T-helper 2 cell treated with Interferon-gamma antibody and Interleukin-4, amounts not matched to agents 5 μg/mL and 100 μg/mL, for 36 hours (primary cell): ENCODE measurements at places on chromosomes 1 and 21.

GRCh38 chr21:31364253-31364945, 20.3 kb upstream of the TIAM1 start:
- DNase-seq: no peak

GRCh38 chr1:198290089-198290683, 133.4 kb downstream of the NEK7 start:
- DNase-seq: no peak

DNA sequence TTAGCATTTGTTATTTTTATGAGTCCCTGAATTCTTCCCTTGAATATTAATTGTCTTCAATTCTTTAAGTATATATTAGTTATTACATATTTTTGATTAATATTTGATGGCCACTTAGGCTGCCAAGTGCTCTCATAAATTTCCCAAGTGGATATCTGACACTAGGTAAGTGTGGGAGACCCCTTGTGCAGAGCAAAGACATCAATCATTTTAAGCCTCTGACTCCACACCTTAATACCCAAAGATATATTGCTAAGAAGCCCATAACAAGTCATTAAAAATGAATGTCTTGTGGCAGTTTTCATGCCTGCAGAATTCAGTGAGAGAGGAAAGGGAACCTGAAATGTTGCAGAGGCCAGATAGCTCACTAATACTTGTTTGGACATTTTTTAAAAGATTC, 58.4 kb upstream of the PROX1 start:
- DNase-seq: no peak

DNA sequence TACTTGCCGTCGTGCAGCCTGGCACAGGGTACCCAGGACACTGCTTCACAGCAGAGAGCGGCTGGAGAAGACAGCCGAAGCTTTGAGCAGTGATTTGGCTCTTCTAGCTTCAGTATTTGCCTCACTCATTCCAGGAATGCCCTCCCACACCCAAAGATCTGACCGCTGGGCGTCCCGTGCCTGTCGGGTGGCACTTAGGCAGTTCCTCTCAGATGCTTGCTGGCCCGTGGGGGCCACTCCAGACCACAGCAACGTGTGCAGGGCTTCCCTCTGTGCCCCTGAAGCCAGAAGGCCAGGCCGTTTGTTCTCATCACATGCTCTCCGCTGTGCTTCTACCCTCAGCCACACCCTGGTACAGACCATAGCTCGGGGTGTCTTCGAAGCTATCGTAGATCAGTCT, 17.0 kb downstream of the RRP1B start:
- DNase-seq: no peak

- no peak for DNase-seq
Observed at GRCh38 chr1:57132993-57133622, 167.3 kb upstream of the C8B start.

GRCh38 chr1:32947669-32948389, 16.8 kb downstream of the RNF19B start:
- DNase-seq: no peak

DNA sequence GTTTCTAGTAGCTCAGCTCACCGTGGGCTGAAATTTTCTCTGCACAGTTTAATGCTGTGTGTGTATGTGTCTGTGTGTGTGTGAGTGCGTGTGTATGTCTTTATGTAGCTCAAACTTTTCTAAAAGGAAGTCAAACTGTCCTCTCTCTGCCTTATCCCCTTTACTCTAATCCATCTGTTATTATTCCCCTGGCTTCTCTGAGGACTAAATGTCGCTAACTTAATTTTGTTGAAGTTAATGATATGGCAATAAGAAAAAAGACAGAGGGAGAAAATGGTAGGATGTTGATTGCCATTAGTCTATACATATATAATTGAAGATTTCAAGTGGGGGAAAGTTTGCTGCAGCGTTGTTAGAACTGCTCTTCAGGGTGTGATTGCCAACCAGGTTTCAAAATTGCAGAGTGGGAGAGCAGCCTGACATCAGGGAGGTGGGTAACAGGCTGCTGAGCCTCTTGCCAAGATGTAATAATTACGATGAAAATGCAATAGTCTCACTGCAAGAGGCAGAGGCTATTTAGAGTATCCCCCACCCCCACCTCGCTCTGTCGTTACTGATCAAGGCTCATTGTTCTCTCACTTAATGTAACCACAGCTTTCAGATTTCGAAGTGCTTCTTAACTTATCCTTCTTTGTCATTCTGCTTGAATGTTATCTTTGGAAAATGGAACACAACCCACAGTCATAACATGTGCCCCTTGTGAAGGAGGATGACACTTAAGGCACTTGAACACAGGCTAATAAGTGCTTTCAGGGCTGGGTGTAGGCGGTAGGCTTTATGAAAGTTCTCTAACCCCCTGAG, 559.0 kb upstream of the PLXNA2 start:
- no peak for DNase-seq

DNA sequence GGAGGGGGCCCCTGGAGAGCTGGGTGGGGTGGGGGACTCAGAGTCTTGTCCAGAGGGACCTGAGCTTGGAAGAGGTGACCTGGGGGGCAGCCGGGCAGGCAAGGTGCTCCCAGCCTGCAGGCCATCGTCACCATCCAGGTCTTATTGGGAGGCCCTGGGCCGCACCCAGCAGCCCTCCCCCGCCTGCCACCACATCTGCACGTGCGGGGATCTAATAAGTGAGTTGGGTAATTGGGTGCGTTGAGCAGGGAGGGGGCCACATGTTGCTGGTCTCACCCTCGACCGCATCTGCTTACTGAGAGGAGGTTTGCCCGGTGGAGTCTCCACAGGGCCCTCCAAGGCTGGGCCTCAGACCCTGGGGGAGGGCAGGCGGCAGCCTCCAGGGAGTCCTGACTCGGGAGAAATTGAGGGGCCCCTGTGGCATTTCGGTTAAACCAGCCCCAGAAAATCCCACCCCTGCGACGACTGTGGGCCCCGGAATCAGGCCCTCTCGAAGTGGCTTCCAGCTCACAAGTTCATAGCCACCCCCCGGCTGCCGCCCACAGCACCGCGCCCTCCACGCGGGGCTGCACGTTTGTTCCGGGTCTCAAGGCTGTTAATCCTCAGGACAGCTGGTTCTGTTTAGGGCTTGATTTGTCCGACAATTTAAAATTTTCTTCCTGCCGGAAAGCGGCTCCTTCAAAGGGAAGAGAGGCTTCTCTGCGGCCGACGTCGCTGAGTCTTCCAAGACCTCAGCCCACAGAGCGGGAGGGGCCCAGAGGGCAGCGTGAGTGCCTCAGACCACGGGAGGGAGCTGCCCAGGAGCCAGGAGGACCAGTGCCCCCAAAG, 14.7 kb upstream of the COL6A2 start:
- DNase-seq: no peak

DNA sequence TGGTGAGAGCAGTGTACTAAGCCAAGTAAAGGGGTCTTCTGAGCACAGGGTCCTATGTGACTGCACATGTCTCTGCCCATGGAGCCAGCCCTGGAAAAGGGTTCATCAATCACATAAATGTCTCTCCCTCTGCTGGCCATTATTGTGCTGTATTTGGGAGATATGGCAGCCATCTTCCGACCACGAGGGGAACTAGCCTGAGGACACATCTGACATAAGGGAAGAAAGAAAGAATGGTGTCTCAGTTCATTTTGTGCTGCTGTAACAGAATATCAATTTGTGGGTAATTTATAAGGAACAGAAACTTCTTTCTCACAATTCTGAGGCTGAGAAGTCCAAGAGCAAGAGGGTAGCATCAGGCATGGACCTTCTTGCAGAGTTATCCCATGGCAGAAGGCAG, 55.1 kb upstream of the GJA5 start:
- DNase-seq: no peak

GRCh38 chr1:24387636-24388175, 25.9 kb downstream of the STPG1 start:
- DNase-seq: no peak

DNA sequence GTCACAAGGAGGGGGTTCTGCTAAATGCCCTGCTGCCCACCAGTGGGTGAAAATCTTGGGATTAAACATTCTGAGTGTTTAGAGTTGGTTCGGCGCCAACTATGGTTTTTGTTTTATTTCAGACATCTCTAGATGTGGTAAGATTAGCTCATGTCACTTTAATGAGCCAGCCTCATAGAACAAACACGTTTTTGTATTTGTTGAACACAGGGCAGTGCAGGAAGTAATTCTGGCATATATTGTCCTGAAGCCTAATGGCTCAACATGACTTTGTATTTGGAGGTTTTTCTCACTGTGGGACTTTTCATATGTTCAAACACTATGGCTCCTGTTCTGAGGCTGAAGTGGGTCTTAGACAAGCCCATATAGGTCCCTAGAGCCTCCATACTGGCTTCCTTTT, 107.8 kb downstream of the NGF start:
- no peak for DNase-seq

DNA sequence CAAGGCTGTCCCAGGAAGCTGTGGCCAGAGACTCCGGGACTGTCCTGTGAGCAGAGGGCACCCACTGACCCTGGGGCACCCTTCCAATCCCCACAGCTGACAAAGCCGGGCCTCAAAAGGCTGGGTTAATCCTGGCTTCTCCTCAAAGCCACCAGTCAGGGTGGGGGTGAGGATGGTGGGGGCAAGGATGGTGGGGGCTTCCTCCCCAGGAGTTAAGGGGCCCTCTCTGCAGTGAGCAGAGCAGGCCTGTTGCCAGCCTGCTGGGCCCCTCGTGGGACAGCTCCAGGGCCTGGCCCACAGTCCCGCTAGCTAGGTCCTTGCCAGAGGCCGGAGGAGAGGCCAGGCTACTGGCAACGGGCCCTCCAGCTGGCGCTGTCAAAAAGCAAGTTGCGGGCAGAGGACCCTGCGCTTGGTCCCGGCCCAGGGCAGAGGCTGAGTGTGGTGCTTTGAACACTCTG, 37.9 kb upstream of the CCDC27 start:
- DNase-seq: no peak

DNA sequence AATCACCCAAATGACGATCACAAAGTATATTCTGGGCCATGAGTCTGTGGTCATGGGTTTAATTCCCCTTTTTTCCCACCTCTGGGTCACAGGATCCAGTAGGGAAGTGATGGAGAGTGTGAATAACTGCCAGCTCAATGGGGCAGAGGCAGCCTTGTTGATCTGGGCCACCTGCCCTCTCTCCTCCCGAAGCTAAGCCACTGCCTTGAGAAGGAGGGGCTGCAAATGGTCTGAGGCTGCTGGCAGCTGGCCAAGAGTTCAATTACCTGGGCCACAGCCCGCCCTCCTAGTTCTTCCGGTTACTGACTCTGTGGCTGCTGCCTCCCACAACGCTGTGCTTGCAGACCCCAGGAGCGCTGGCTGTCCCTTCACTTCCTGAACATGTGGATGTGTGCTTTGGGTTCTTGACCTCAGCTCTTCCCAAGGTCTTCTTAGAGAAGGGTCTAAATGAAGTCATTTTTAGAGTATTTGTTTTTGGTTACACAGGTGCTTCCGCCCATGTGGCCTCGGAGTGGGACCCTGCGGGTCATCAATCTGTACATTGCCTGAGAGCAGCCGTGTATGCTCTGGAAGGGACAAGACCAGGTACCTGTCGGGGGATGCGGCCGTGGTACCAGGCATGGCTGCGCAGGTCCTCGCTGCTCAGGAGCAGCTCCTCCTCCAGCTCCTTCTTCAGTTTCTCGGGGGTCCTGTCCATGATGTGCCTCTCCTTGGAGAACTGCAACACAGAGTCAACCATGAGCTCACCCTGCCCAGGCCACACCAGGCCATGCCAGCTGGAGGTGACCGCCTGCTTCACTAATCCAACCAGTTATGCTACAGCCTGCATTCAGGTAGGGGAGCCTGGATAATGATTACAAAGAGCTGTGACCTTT, 89.7 kb downstream of the BCAR3 start:
- DNase-seq: no peak

GRCh38 chr1:100585786-100586185, 47.8 kb downstream of the GPR88 start:
- DNase-seq: no peak

DNA sequence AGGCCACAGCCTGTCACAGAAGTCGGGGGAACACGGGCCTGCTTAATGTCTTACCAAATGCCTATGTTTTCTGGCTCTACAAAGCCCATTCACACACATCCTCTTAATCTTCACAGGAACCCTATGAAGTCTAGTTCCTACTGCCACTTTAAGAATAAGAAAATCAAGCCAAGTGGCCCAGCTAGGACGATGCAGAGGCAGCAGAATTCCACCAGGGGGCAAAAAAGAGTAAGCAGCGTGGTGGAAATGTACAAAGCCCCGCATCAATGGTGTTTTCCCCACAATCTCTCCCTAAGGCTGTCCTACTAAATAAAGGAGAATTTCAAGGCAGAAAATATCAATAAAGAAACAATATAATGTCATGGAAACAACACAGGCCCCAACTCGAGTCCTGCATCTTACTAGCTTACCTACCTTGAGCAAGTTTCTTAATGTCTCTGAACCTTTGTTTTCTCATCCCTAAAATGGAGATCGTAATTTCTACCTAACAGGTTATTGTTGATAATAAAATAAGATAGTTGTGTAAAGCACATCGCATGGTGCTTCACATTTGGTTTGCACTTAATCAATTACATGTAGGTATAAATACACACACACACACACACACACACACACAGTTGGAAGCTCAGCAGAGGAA, 21.4 kb downstream of the SEC16B start:
- DNase-seq: no peak

- no peak for DNase-seq
Observed at GRCh38 chr1:167456524-167456923, 61.8 kb downstream of the CD247 start.

GRCh38 chr21:15211491-15212133, 146.8 kb upstream of the NRIP1 start:
- DNase-seq: no peak

DNA sequence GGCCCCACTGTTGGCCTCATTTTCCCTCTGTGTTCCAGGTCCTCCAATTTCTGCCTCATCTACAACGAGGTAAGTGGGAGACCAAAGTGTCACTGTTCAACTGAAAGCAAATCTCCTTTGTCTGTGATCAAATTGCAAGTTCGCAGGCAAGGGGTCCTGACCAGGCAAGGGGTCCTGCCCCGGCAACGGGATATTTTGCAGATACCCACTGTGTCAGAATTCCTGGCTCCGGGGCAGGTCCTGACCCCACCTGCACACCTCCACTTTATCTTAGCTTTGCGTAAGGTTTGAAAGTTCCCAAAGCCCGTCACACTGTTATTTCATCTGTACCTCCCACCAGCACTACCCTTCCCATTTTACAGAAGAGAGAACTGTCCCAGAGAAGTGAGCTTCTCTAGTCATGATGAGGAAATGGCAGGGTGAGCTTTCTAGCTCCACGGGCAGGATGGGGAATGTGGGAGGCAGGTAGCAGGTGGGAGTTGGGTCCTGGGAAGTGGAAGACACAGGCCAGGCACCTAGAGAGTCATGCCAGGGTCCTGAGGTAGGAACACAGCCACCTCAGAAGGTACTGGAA, 32.0 kb upstream of the CSF1 start:
- DNase-seq: no peak

DNA sequence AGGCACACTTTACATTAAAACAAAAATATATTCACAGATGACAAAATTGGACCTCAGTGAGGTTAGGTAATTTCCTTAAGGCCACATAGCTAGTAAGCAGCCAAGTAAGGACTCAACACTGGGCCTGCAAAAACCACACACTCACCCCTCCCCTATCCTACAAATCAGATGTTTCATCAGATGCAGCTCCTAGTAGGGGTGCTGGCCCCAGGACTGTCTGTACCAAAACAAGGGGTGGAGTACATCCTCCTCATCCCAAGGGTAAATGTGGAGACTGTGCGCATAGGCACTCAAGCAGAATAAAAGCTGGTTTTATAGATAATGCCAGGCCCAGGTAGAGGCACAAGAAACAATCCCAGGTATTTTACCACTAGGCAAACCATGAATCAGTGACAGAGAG, 25.7 kb downstream of the URB1 start:
- DNase-seq: no peak

GRCh38 chr1:61605607-61606321, 119.2 kb downstream of the TM2D1 start:
- no peak for DNase-seq

GRCh38 chr1:92125204-92125603, 45.1 kb downstream of the BTBD8 start:
- no peak for DNase-seq

GRCh38 chr1:96464522-96464921, 257.1 kb upstream of the PTBP2 start:
- DNase-seq: no peak
